ENCODE measurements at places on chromosomes 12 and 14.

GRCh38 chr12:98374007-98374406 lies 141.4 kb upstream of the TMPO start:
- no peak for DNase-seq

GRCh38 chr12:124391340-124392261 lies 96.7 kb downstream of the RFLNA start:
- DNase-seq: peak; percentile 79

DNA sequence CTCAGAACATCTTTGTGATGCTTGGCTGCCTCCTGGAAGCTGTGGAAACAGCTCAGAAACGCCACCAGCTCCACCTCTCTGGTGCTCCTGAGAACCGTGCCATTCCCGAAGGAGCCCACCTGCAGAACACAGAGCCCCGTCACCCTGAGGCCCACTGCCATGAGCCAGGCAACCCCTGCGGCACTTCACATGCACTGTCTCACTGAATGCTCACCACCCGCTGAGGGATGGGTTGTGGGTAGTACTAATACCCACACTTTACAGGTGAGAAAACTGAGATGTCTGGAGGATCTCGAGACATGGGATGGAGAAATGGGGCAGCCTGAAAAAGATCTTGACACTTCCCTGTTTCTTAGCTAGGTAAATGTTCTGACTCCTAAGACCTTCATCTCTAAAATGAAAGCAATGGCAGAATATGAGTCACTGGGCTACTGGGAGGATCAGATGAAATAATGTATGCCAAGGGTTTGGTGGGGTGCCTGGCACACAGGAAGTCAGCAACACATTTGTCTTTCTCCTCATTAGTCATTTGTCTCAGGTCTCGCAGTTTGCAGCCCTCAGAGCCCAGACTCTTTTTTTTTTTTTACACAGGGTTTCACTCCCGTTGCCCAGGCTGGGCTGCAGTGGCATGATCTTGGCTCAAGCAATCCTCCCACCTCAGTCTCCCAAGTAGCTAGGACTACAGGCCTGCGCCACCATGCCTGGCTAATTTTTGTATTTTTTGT lies 5.3 kb downstream of the OASL start:
- DNase-seq: peak; percentile 91

GRCh38 chr12:103841690-103842584 lies 903 bp upstream of the NT5DC3 start:
- peak; percentile 99 for DNase-seq

- DNase-seq: no peak
Observed at GRCh38 chr14:60356906-60357550, 108.0 kb downstream of the PPM1A start.

DNA sequence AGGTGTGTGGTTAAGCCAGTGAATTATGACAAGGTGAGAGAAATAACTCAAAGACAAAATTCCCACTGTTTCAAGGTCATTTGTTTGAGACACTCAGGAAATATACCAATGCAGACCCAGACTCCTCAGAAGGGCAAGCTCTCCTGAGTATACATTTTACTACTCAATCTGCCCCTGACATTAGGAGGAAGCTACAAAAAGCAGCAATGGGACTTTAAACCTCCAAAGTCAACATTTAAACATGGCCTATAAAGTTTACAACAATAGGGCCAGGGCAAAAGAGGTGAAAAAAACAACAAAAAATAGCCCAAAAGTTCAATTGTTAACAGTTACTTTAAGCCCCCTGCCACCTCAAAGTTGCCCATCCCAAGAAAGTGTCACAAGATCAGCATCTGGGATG lies 19.5 kb upstream of the PEX5 start:
- DNase-seq: no peak

- no peak for DNase-seq
Observed at GRCh38 chr14:55944757-55945156, 173.5 kb upstream of the PELI2 start.

GRCh38 chr12:80161612-80162011 lies 62.3 kb downstream of the OTOGL start:
- no peak for DNase-seq

DNA sequence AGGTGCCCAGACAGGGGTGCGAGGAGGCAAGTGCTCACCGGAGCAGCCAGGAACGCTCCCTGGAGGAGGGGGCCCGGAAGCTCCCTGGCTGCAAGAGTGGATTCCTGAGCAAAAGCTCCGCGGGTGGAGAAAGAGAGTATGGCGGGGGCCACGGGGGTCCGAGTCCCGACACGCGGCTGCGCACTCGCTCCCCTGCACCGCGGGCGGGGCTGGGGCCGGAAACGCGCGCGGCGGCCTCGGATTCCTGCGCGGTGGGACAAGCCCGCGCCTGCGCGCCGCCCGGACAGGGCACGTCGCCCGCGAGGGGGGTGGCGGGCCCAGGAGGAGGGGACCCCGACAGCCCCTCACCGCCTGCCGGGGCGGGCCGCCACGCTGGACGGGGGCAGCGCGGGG lies 27.8 kb upstream of the GPR132 start:
- peak; percentile 68 for DNase-seq

DNA sequence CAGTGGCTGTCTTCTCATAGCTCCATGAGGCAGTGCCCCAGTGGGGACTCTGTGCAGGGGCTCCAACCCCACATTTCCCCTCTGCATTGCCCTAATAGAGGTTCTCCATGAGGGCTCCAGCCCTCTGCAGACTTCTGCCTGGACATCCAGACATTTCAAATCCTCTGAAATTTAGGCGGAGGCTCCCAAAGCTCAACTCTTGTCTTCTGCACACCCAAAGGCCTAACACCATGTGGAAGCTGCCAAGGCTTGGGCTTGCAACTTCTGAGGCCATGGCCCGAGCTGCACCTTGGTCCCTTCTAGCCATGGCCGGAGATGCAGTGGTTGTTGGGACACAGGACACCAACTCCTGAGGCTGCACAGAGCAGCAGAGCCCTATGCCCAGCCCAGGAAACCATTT lies 20.5 kb upstream of the PPP2R5C start:
- no peak for DNase-seq

- no peak for DNase-seq
Observed at GRCh38 chr12:123449856-123450255, 8.1 kb upstream of the SNRNP35 start.

DNA sequence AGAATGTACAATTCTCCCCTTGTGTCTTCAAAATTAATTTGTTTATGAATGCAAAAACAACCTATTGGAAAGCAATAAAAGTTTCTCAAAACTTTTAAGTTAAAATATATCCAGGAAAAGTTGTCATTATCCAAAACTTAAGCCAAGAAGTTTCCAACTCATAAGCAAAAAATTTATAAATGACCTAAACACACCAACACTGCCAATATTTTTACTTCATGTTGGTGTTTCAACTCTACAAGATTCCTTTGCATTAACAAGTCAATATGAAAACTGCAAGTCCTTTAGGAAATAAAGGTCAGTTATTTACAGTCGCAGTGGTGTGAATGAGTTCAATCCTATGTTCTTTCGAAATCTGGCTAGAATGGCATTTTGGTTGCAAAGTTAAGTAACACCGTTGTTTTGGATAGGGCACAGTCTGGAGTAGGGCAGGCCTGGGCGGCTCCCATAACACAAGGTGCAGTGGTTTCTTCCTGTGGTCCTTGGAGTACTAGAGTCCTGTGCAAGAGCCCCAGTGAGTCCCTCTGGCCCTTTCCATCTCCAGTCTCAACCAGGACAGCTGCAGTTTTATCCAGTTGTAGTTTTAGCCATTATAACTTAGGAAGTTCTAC lies 151.4 kb downstream of the MED13L start:
- DNase-seq: no peak

GRCh38 chr14:68544081-68544892 lies 248.6 kb downstream of the ZFP36L1 start:
- DNase-seq: peak; percentile 97

DNA sequence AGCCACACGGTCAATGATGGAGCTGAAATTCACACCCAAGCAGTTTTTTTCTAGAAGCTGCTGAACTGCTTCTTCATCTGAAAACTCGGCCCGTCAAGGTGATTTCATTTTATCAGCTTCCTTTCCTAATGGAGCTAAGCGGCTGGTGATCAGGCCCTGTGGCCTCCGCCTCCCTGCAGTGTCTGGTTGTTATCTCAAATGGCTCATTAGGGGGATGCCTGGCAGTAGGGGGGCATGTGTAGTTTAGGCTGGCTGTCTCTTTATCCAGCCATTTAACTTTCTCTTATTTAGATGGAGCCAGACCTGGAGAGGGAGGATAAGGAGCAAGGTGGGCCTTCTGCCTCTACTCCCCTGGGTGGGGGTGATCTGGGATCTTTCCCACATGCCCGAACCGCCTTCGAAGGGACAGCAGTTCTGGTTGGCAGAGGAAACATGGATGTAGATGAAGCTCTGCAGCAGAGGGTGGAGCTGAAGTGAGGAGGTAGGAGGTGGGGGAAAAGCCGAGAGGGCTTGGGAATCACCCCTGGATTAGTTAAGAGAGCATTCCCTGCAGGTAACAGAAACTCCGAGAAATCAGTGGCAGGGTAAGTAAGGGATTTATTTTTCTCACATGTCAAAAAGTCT lies 64.4 kb downstream of the TGFB3 start:
- no peak for DNase-seq

GRCh38 chr14:68711561-68712309 lies 81.1 kb downstream of the ZFP36L1 start:
- no peak for DNase-seq

DNA sequence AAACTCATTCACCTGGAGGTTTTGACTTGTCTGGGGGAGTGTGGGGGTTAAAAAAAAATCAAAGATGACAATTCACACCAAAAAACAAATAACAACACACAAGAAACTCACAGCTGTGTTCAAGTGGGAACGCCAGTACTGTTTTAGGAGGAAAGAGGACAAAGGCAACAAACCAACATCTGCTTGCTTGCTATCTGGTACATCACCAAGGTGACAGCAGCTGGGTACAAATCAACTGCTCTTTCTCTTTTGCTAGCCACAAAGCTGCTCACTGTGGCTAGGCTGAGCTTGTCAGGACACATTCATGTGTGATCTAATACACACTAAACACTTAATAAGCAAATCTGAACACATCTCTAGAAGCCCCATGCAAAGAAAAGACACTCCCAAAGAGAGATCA lies 128.0 kb upstream of the RAP1B start:
- DNase-seq: no peak

DNA sequence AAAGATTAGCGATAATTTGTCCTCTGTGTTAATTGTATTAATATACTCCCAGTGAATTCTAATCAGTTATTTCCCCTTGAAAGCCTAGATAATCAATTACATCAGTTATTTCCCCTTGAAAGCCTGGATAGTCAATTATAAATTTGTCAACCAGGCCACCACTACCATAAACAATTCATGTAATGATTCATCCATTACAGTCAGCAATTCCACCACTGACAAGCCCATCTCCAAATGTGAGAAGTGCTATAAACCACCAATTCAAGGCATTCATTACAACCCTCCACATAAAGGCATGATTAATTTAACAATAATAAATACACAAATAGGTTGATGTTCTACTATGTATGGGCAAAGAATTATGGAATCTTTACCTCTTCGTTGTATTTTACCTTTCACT lies 40.9 kb downstream of the INTS13 start:
- no peak for DNase-seq

- no peak for DNase-seq
Observed at GRCh38 chr12:132397934-132398385, 68.6 kb upstream of the GALNT9 start.

- DNase-seq: peak; percentile 47
Observed at GRCh38 chr12:51970904-51971646, 19.6 kb downstream of the ACVR1B start.

GRCh38 chr12:66533767-66534166 lies 145.1 kb downstream of the GRIP1 start:
- DNase-seq: no peak

DNA sequence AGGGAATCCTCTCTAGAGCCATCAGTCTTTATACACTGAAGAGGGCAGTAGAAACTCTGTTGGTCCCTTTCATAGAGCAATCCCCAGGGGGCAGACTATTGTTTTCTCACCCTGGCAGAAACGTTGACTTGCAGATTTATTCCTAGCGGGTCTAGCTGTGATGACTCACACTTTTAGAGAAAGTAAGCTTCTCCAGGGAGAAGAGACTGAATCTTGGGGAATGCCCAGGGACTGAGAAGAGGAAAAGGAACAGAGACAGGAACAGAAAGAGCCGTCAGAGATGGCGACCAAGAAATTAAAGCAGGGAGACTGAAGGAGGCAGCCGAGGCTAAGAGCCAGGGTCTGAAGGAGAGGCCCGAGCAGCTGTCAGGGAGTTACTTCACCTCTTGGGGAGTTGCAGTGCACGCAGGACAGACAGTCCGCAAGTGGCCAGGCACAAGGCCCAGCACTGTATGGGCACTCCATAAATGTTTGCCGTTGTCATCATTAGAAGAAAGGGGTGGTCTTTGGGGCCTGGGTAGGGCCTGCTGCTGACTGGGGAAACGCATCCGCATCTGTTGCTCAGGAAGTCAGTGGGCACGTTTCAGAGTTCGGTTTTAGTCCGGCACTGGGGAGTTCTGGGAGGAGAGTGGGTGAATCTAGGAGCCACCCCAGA lies 13.0 kb downstream of the PLEKHG6 start:
- DNase-seq: peak; percentile 94

DNA sequence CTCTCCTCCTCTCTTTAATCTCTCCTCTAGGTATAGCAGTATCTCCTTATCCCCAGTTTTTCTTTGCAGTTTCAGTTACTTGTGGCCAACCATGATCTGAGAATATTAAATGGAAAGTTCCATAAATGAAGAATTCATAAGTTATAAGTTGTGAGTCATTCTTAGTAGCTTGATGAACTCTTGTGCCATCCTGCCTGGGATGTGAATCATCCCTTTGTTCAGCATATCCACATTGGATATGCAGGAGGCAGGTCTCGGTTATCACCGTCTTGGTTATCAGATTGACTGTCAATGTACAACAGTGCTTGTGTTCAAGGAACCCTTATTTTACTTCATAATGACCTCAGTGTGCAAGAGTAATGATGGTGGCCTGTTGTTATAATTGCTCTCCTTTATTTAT lies 134.0 kb downstream of the TMEM117 start:
- peak; percentile 46 for DNase-seq

- no peak for DNase-seq
Observed at GRCh38 chr14:51242545-51243490, 2.8 kb downstream of the TMX1 start.

DNA sequence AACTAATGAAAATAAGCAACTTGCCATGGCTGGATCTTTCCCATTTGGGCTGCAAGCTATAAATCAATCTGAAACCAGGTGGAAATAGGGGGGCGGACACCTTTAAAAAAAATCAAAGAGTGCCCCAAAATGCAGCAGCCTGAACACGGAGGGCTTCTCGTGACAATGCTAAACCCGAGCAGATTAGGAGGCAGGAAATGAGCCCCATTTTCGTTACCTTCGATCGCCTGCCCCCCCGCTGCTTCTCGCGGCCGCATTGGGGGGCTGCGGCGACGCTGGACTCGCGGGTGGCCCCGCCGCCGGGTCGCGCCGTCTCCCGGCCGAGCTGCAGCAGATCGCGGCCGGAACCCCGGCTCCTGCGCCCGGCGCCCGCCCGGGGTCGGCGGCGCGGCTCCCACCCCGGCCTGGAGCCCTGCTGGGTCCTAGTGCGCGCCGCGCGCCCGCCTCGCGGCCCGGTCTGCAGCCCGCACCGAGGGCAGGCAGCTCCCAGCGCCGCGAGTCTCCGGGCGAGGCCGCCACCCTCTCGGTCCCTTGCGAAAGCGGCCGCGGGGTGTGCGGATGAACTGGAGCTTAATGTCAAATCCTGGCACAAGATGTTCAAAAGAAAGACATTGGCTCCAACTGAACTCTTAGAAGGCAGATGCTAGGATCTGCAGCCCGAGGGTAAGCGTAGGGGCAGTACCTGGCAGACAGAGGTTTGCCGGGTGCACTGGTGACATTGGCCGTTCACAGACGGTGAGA lies 201.9 kb upstream of the FOXN3 start:
- DNase-seq: peak; percentile 72

All from EL (cell line).